ENCODE measurements at places on chromosomes 3 and 15. TPM values are rescaled to one million over a fixed set of nuclear protein-coding genes. Genes with fewer than 3 reads are reported as not detected.

Gene TM4SF4
- not detected for total RNA-seq

DNA sequence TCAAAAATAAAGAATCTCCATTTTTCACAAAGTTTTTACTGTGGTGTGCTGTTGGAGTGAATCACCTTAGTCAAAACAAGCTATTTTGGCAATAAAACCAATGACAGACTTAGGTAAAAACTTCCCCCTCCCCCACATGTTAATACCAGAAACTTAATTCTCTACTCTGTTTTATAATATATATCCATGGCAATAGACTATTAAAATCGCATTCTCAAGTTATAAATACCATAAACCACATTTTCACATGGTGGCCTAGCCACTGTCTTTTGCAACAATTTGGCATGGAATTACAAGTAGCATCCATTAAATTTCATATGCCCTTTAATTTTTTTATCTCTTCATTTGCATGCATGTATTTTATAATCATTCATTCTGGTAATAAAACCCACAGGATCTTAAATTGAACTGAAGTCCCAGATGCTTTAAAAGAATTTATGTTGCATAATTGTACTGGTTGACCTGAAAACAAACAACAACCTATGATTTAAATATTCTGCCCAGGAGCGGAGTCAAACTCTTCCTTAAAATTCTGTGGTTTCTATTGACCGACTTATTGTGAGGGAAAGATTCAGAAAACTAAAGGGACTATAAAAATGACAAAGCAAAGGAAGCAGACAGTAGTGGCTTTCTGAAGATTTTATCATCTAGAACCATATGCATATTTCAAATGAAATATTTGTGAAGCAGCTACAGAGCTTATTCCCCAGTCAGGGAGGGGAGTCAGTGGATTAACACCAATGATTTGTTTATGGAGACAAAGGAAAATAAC lies 229.0 kb upstream of the TBL1XR1 start:
- peaks cover 55% of the 10 kb centered on the region for H3K4me1 ChIP-seq
- peak overlapping the region; percentile 92 for H3K27ac ChIP-seq
- H3K27me3 ChIP-seq, result no peaks in the 10 kb centered on the region
- DNase-seq, result no peak
- H3K36me3 ChIP-seq, result no peaks in the 10 kb centered on the region

Gene CHRNA3
- not detected for total RNA-seq

- DNase-seq, result no peak
- H3K4me1 ChIP-seq, result no peaks in the 10 kb centered on the region
- H3K27ac ChIP-seq, result no peak overlapping the region
- peaks cover 3% of the 10 kb centered on the region for H3K27me3 ChIP-seq
Observed at GRCh38 chr15:83504365-83504764, 57.2 kb downstream of the SH3GL3 start.

Gene DNAH12
- total RNA-seq, result 0.05 TPM

GRCh38 chr3:58234516-58234931 lies 3.1 kb upstream of the ABHD6 start:
- no peak for DNase-seq
- peaks cover 29% of the 10 kb centered on the region for H3K27me3 ChIP-seq
- H3K36me3 ChIP-seq, result no peaks in the 10 kb centered on the region
- no peak overlapping the region for H3K27ac ChIP-seq
- no peak overlapping the region for H3K4me3 ChIP-seq
